ENCODE measurements at places on chromosomes 11 and 22.

- no peak for DNase-seq
These were observed 29.8 kb downstream of the SCUBE1 start for GRCh38 chr22:43313244-43313889.

DNA sequence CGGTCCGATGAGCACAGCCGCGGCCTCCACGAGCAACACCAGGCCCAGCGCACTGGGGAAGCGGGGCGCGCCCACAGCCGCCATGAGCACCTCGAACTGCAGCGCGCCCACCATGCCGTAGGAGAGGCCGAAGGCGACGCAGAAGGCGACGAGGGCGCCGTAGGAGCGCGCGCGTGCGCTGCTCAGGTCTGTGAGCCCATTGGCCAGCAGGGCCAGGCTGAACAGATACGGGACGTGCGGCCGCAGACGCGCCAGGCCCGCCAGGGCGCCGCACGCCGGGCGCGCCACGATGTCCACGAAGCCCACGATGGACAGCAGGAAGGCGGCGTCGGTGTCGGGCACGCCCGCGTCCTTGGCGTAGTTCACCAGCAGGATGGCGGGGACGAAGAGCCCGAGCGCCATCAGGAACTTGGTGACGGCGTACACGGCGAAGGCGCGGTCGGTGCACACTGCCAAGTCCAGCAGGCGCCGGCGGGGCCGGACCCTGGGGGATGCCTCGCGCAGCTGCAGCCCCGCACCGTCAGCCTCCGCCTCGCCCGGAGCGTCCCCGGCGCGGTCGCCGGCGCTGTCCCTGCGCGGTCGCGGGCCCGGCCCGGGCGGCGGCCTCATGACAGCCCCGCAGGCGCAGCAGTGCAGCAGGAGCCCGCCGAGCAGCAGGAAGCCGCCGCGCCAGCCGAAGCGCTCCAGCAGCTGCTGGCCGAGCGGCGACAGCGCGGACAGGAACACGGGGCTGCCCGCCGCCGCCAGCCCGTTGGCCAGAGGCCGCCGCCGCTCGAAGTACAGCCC, 2.9 kb downstream of the SLC16A8 start:
- DNase-seq = no peak

GRCh38 chr11:12998336-12998735, 10.8 kb upstream of the RASSF10 start:
- no peak for DNase-seq

DNA sequence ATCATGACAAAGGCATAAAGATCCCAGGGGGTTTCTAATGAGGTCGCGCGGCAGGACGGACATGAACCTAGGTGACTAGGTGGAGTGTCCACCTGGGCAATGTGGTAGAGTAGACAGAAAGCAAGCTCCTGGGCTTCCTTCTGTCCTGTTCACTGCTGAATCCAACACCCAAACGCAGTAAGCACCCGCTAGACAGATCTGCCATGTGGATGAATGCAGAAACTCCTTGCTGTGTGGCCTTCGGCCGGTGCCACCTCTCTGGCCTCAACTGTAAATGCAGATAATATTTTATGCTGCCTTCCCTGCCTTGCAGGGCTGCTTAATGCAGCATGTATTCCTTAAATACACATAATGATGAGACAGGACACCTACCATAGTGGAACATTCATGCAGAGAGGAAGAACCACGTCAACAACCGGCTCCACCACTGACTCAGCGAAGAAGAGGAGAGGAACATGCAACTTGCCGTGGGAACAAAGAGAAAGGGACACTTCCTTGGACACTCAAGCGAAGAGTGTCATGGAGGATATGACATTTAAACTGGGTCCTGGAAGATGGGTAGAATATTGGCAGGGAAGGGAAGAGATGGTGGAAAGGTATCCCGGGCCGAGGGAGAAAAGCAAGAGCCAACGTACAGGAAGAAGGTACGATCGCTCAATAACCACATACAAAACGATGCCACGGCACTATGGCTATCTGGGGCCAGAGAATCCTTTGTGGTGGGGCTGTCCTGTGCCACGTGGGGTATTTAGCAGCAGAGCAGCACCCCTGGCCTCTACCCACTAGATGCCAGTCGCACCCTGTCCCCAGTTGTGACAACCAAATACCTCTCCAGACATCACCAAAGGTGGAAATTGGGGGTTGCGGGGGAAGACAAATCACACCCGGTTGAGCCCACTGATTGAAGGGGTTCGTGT, 30.8 kb downstream of the MYH9 start:
- DNase-seq = peak; percentile 51

GRCh38 chr22:37533995-37534394, 14.8 kb upstream of the CARD10 start:
- peak; percentile 97 for DNase-seq

GRCh38 chr11:100575860-100576717, 111.0 kb upstream of the ARHGAP42 start:
- DNase-seq = peak; percentile 56
